Activated T-cell treated with anti-CD3 and anti-CD28 coated beads, Interleukin-2, amount 50 U/mL, for 48 hours (primary cell): ENCODE measurements at places on chromosomes 2 and 18.

- DNase-seq = no peak
Measured at GRCh38 chr2:64329848-64330247, 124.1 kb upstream of the LGALSL start.

DNA sequence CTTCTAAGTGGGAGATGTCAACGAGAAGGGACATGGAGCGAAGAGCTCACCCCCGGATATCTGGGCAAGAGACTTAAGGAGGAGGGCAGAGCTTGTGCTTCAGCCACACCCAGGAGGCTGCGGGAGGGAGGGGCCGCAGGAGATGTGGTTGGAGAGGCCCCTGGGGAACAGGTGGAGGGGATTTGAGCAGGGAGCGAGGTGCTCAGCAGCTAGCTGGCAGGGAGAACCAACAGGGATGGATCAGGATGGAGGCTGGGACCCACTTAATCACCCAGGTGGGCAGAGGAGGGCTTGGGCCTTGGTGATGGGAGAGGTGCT is 78.3 kb downstream of the MBP start:
- peak; percentile 54 for DNase-seq

DNA sequence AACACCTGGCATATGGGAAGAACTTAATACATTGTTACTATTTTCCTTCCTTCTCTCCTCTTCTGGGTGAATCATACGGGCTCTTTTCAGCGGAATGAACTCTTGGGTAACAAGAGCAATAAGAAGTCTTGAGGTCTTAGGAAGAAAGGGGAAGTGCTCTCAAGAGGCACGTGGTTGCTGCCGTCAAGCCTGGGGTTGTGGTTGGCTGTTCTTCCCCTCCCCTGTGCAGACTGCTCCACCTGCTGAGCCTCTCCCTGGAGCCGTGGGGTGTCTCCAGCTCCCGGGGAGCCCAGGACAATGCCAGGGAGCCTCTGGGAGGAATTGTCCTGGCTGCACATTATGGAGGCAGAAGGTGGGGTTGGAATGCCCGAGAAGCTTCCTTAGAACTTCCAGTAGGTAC is 19.4 kb downstream of the TOGARAM2 start:
- peak; percentile 32 for DNase-seq

DNA sequence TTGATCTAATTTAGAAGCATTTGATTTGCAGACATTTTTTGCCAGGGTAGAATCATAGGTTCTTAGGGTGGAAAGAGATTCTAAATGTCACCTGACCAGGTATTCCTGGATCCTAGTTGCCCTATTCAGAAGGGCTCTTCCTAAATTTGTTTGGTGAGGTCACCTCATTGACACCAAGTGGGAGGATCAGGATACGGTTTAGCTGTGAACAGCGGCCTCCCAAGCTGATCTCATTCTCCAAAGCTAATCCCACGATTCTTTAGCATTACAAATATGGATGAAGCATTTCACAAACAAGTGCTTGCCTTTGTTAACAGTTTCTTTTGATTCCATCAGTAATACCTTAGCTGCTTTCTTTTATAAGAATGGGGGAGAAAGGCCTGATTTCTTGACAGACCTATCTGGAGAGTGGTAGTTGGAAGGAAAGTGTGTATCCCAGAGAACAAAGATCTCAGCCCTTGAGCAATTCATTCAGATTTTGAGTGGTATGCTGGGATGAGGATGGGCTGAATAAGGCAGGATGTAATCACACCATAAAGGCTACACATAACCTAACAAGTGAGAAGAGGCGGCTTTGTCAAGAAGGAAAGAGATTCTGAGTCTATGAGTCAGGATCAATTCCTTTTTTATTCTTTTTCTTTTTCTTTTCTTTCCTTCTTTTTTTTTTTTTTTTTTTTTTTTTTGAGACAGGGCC is 16.6 kb downstream of the KCTD1 start:
- DNase-seq = no peak

DNA sequence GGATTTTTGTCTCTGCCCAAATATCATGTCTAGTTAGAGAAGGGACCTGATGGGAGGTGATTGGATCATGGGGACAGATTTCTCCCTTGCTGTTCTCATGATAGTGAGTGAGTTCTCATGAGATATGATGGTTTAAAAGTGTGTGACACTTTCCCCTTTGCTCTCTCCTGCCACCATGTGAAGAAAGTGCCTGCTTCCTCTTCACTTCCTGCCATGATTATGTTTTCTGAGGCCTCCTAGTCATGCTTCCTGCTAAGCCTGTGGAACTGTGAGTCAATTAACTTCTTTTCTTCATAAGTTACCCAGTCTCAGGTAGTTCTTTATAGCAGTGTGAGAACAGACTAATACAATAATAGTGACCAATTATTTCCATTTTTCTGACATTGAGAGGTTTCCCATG is 167.3 kb upstream of the CYRIA start:
- DNase-seq = no peak

- DNase-seq = no peak
Measured at GRCh38 chr2:20487392-20488174, 40.7 kb downstream of the RHOB start.
